ENCODE measurements at places on chromosomes 6 and 20.

DNA sequence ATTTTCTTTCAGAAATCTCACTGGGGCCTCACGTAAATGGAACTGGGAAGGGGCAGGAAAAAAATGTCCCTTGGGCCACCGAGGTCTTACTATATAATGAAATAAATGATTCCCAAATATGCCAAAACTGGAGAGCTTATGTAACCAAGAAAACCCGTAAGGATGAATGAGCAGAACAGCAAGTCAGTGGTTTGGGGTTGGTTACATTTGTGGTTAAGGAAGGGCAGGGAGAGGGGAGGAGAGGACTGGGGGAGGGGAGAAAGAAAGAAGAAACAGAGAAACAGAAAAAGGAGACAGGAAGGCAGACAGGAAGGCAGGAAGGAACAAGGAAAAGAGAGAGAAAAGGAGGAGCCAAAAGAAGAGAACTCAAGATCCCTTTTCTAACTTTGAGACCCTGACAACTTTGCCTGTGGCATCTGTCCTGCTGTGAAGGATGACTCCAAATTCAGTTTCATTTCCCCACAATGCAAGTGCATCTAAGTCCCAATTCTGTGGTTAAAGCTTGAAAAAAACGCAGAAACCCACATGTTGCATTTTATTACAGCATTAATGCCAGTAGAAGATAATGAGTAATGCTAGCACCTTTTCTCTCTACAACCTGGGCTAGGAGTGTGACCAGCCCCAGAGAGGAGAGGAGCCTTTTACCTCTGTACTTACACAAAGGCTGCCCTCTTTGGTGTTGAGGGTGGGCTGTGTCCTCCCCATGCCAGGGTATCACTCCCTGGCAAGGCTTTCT lies 10.8 kb upstream of the ARMC2 start:
- no peak for DNase-seq

DNA sequence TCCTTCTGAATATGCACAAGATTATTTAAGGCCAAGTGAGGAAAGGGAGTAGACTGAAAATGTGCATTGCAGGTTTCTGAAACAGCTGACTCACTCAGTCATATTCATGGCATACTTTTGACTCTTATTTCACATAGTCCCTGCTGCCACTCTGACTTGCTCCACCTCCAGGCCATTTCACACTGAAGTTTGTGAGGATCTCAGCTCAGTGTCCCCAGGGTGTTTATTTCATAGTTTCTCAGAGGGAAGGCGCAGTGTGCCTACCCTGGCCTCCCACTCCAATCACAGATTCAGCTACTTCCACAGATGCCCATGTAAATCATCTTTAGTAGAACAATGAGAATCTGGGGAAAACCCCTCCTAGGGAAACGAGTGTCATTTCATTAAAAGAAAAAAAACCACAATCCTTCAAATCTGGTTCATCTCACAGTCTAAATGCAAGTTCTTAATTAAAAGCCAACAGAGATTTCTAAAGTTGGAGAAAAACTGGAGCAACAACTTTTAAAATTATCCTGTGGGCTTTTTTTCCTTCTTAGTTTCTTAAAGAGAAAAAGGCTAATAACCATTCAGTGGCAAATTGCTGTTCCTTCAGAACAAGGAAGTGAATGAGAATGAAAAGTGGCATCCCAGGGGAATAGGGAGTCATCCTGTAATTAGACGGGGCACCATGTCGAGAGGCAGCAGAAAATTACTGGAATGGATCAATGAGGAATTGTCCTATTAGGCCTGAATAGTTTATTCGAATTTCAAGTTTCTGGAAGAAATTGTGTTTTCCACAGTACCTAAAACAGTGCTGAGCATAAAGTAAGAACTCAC lies 133.6 kb downstream of the TFAP2B start:
- DNase-seq: peak; percentile 53

- DNase-seq: no peak
Measured at GRCh38 chr6:107460083-107460631, 793 bp upstream of the PDSS2 start.

DNA sequence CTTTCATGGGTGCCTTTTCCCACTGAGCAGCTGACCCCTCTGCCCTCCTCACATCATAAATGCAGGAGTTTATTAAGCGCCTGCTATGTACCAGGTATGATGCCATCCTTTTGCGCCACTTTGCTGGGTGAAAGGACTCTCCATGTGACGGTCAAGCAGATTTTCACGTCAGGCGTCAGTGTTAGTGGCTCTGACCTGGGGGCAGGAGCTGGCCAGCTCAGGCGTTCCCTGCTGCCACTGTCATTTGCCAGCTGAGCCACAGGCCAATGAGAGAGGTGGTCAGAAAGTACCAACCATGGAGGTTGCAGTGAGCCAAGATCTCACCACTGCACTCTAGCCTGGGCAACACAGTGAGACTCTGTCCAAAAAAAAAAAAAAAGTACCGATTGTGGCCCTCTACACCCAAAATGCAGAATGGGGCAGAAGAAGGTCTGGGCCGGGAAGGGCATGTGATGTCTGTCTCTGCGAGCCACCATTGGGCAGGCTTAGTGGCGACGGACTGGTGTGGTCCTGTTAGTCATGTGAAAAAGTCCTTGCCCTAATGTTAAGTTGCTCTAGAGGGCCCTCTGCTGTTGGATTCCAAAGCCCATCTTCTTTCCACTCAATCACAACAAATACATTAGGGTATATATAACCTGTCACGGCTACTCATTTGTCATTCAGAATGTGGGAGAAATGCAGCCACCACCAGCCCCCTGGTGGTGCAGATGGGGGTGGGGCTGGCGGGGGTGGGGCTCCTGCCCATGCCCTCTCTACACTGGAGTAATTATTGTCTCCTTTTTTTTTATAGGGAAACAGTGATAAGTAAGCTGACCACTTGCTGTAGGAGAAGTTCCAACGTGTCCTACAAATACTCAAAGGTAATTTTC lies 18.4 kb upstream of the SLC22A1 start:
- DNase-seq: peak; percentile 40

GRCh38 chr20:4702562-4703280 lies 19.0 kb upstream of the PRND start:
- no peak for DNase-seq

DNA sequence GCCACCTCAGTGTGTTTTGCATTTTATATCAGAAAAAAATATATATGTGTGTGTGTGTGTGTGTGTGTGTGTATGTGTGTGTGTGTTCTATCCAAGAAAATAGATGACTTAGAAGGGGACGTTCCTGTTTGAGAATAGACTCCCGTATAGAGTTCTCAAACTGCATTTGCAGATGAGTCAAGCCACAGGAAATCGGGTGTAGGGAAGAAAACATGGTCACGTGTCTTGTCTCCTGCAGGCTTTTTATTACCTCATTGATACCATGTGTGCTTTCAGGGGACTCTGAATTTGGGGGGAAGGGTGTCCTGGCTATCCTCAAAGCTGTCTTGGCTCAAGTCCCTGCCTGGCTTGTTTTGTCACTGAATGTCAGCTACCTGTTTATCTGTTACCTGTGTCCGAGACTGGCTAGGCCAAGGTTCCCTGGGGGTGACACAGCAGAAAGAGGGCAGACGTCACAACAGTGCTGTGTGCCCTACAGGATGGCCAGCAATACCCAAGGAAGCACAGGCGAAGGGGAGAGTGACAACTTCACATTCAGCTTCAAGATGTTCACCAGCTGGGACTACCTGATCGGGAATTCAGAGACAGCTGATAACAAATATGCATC lies 55.7 kb upstream of the NOP56 start:
- DNase-seq: no peak

- DNase-seq: no peak
Measured at GRCh38 chr6:154783229-154783628, 50.0 kb downstream of the SCAF8 start.

GRCh38 chr20:53174454-53174853 lies 202.3 kb downstream of the TSHZ2 start:
- DNase-seq: no peak

DNA sequence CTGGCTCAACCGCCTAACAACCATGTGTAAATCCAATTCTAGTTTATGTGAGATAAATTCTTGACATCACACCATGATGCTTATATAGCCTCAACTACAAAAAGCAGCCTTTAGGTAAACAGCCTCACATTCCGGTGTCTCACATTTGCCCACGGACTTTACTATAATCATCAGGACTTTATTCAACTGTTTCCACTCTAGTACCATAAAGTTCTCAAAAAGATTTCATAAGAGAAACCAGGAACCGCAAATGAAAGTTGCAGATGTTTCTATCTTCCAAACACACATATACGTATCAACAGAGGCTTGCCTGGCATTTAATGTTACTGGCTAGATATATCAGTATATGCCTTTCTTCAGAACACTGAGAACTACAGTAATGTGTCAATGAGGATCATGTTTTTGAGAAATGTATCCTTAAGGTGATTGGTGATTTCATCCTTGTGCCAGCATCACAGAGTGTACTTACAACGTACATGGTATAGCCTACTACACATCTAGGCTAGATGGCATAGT lies 80.0 kb downstream of the EPB41L2 start:
- no peak for DNase-seq

DNA sequence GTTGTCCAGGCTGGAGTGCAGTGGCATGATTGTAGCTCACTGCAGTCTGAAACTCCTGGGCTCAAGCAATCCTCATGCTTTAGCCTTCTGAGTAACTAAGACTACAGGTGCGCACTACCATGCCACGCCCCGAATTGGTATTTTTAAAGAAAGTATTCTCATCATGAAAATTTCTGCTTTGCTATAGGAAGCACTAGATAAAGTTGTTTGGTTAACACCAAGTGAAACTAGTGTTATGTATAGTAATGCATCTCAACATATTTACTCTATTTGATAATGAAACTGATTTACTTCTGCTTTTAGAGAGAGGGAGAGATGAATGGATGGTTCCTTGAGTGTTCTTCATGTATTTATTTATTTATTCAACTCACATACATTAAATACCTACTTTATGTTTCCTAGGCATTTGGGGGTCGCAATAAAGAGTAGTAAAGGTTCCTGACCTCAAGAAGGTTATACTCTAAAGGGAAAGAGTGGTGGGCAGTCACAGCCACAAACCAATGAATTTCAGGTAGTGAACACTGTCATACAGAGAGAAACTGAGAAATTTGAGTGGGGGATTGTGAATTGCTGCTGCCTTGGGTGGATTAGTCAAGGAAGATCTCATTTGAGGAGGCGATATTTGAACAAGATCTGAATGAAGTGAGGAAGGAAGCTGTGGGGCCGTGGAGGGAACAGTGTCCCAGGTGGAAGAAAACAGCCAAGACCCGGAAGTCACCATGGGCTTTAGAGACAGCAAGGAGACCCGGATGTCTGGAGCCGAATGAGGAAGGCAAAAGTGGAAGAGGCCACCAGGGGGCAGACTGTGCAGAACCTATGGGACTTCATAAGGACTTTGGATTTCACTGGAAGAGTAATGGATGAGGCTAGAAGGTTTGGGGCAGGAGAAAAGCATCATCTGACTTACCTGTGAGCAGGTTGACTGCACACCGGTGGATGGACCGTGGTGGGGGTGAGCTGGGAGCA lies 185.6 kb downstream of the TSHZ2 start:
- peak; percentile 62 for DNase-seq

DNA sequence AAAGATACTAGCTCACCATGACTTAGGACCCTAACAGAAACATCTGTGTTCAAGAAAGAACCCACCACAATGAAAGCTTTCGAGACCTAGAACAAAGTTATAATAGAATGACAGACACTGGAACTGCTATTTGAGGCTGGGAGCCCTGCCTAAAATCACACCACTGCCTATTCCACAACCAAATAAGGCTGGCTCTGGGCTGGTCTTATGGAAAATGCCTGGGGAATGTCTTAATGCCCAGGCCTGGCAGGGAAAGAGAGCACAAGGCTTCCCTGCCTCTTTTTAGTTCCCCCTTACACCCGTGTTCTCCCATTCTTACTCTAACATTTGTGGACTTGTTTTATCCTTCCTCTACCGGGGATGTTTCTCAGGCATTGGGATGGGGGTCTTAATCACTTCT lies 5.6 kb upstream of the METTL24 start:
- no peak for DNase-seq

DNA sequence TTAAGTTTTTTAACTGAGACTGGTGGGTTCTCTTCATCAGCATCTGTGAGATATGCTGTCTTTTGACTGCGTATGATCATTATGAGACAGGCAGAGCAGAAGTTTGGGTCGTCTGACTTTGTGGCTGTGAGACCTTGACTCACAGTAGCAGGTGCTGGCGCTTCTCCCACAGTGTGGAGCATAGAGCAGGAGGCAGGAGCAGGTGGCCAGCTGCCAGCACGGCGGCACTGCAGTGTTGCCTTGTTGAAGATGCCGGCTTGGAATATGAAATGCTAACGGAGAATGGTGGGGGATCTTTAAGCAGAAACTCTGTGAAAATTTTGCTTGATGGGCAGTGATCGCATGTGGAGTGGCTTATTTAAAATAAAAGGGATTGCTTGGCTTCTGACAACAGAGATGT lies 105.0 kb downstream of the TIAM2 start:
- peak; percentile 43 for DNase-seq

GRCh38 chr6:82958551-82958950 lies 107.1 kb downstream of the UBE3D start:
- DNase-seq: no peak

DNA sequence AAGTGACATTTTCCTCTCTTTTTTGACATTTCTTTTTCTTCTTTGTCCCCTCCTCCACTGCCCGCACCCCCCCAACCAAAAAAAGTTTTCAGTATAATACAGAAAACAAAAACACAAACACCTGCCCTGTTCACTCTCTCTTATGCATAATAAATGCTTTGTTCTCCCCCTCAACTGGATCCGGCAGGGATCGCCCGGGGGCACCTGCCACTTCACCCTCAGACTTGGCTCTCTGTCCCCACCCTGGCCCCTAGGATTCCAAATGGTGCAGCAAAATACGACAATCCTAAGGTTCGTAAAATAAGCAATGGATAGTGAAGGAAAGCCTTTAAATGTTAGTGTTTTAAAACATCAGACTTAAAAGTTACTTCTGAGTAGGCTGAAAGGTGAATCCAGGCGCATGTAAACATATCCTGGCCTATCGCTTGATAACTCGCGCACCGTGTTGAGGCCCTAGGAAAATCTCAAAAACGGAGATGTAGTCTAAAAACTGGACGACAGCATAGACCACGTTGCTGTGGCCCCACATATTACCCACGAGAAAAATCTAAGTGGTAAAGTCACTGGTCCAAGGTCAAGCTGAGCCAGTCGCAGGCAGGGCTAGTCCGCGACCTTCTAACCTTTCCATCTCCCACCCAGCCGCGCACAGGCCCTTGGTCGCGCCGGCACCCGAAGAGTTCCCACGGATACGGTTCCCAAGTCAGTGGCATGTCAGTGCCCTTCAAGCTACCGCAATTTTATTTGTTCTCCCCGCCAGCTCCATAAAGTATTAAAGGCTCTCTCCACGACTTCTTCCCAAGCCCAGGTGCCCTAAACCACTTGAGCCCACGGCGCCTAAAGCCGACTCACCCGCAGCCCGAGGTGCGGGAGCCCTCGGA lies 130.8 kb downstream of the OGFRL1 start:
- DNase-seq: peak; percentile 26

GRCh38 chr6:165543781-165544180 lies 119.3 kb downstream of the PDE10A start:
- DNase-seq: no peak

- DNase-seq: no peak
Measured at GRCh38 chr20:1508574-1508973, 17.4 kb upstream of the SIRPB2 start.

GRCh38 chr6:48290595-48290994 lies 179.6 kb upstream of the PTCHD4 start:
- no peak for DNase-seq

GRCh38 chr6:35443341-35444030 lies 8.7 kb upstream of the FANCE start:
- DNase-seq: no peak

Measured in kidney tubule cell (primary cell).